CD4-positive, alpha-beta T cell (primary cell): ENCODE measurements at places on chromosomes 6 and 20.

DNA sequence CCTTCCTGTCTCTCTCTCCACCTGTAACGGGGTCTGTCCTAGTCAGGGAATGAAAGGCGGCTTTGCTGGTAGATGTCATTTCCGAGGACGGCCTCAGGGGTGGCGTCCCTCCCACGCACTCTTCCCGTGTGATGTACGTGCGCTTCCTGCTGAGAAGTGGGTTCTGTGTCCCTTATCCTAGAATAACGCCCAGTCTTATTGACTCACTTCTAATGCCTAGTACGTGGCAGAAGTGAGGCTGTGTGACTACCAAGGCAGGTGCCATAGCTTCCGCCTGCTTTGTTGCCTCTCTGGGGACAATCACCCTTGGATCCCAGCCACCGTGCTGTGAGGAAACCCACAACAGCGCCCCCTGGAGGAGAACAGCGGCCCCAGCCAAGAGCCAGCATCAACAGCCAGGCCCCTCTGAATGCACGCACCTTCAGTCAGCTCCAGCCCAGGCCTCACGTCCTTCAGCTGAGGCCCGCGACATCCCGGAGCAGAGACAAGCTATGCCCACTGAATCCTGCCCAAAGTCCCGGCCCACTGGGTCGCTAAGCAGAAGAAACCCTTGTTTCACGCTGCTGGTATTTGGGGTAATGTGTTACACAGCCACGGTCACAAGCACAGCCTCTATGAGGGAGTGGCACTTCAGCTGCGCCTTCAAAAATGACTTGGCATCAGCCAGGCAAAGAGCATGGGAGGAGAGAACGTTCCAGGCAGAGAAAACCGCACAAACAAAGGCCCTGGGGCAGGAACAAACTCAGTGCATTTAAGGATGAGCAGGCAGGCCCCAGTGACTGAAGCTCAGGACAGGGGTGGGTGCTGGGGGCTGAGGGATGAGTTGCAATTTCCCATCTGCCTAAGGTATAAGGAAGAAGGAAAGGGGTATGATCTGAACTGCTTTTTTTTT is 224.2 kb downstream of the NFATC2 start:
- peak; percentile 46 for DNase-seq

GRCh38 chr20:1667502-1668085 is 10.0 kb upstream of the SIRPG start:
- DNase-seq: no peak

- DNase-seq: no peak
Observed at GRCh38 chr20:62545271-62545670, 69.5 kb upstream of the GATA5 start.

DNA sequence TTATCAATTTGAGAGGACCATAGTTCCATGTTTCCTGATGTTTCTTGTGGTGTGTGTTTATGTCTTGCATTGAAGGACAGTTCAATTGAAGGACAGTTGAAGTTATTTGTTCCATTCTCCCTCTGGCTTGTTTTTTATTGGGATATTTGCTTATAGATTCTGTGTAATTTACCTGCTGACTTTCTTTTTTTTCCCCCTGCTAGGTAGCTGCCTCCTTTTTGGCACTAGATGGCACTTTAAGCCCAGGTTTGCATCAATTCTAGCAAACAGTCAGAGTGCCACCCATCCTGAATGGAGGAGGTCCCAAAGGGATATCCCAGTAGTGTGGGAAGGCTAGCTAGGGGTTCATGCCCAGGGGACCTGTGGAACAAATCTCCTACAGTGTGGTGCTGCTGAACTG is 78.1 kb downstream of the CFAP61 start:
- DNase-seq: no peak

DNA sequence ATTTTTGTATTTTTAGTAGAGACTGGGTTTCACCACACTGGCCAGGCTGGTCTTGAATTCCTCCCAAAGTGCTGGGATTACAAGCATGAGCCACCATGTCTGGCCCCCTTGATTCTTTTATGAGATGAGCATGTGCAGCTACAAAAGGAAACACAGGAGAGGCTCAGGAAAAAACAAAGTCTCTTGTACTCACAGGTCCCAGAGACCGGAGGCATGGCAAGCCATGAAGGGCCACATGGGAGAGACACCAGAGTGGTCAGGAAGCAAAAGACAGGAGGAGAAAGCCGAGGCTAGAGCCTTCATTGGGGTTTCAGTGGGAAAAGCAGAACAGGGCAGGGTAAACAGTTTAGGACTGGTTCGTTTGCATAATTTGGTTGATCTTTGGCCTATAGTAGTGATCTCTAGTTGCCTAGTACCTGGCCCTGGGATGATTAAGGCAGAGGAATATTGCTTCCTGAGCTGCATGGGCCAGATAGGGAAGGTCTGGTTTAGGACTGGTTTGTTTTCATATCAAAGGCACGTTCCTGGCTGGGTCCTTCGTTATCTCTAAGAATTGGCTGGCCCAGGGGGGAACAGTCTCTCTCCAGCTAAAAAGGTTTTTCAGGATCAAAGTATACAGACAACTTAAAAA is 48.2 kb upstream of the PRND start:
- no peak for DNase-seq

GRCh38 chr20:32539817-32540675 is 45.1 kb downstream of the NOL4L start:
- DNase-seq: peak; percentile 64

- no peak for DNase-seq
Observed at GRCh38 chr20:54267483-54268003, 59.7 kb downstream of the PFDN4 start.

- no peak for DNase-seq
Observed at GRCh38 chr6:24387818-24388217, 14.9 kb upstream of the MRS2 start.

- no peak for DNase-seq
Observed at GRCh38 chr6:127907960-127908640, 7.2 kb upstream of the THEMIS start.

- DNase-seq: no peak
Observed at GRCh38 chr6:4611429-4612129, 164.6 kb upstream of the CDYL start.

GRCh38 chr6:104630955-104631354 is 228.8 kb downstream of the HACE1 start:
- no peak for DNase-seq

GRCh38 chr20:38779247-38780097 is 26.0 kb upstream of the PPP1R16B start:
- DNase-seq: no peak

GRCh38 chr6:54646069-54646950 is 200.3 kb upstream of the FAM83B start:
- no peak for DNase-seq

GRCh38 chr6:91155129-91155785 is 568.4 kb upstream of the MAP3K7 start:
- DNase-seq: no peak

- DNase-seq: no peak
Observed at GRCh38 chr6:141704151-141704550, 428.6 kb upstream of the GJE1 start.

GRCh38 chr6:134247231-134247833 is 70.6 kb downstream of the SGK1 start:
- DNase-seq: peak; percentile 50

DNA sequence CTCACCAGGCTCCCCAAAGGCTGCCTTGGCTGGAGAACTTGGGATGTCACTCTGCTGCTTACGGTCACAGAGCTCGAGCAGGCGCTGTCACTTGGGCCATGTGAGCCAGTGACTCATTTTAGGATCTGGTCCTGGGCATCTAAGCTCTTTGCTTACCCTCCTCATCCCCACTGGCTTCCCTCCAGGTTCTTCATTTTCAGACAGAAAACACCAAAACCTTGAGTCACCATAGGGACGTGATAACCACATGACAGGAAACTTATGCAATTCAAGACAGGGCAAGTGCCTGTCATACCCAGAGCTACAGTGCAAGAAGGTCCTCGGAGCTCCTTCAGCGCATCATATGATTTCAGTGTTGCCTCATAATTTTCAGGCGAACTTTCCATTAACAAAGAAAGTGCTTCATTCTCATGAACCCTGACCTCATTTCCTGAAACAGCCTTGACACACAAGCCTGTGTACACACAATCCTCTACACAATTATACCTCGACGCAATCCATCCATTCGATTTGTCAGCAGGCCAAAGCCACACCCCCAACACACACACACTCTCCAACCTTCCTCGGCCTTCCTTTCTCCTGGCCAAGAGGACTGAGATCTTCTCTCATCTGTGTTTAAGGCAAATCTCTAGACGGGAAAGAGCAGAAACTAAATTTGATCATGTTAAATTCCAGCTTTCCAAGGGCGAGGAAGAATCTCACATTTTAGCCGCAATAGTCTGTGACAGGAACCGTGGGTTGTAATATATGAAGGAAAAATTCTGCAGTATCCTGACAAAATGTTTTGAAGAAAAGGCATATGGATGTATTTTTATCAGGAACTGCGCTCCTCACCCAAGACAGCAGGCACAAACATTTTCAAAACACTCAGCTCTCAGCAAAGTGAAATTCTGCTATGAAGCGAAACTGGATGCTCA is 25.3 kb downstream of the TBC1D7 start:
- DNase-seq: peak; percentile 10

DNA sequence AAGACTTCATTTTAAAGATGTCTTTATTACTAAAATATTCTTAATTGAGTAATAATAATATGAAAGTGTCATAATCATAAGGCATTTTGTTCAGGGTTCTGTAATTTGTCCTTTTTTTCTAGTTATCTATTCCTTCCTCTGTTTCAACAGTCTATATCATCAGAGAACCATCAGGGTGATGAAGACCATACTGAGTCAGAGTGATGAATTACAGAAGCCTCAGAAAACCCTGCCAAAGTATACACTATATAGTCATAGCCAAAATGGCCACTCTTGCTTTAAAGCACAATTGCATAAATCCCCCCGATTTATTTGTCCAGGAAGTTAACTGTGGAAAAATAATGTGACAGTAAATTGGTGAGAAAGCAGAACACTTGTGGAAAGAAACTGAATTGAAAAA is 735.0 kb downstream of the EPHA7 start:
- DNase-seq: no peak

GRCh38 chr6:135141728-135142127 is 39.4 kb upstream of the MYB start:
- no peak for DNase-seq

DNA sequence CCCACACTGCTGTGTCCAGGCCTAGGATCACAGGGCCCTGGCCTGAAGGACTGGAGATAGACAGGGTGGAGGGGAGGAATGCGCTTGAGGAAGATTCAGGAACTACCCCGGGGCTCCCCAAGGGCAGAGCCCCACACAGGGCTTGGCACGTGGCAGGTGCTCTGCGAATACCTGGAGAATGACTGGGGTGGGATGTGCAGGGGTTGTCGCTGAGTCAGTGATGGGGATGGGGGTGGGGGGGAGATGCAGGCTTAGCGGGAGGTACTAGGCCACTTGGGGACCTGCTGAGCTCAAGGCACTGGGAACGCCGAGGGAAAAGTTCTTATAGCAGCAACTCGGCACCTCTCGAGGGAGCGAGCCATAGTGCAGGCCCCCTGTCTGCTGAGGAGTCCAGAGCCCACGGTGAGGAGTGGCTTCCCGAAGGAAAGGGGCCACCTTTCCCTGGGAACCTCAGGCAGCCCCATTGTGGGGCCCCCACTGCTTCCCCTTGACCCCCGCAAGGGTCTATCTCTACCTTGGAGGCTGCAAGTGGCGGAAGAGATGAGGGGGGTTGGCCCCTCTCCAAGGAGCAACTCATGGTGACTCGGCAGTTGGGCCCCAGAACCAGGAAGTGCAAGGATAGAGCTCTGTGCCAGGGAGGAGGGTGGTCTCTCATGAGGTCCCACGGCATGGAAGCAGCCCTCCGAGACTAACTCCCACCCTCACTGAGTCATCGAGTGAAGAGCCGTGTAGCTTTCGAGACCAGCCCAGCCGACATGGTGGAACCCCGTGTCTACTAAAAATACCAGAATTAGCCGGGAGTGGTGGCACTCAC is 33.1 kb downstream of the SRC start:
- no peak for DNase-seq

GRCh38 chr6:157647261-157647915 is 175.7 kb upstream of the SNX9 start:
- DNase-seq: no peak

DNA sequence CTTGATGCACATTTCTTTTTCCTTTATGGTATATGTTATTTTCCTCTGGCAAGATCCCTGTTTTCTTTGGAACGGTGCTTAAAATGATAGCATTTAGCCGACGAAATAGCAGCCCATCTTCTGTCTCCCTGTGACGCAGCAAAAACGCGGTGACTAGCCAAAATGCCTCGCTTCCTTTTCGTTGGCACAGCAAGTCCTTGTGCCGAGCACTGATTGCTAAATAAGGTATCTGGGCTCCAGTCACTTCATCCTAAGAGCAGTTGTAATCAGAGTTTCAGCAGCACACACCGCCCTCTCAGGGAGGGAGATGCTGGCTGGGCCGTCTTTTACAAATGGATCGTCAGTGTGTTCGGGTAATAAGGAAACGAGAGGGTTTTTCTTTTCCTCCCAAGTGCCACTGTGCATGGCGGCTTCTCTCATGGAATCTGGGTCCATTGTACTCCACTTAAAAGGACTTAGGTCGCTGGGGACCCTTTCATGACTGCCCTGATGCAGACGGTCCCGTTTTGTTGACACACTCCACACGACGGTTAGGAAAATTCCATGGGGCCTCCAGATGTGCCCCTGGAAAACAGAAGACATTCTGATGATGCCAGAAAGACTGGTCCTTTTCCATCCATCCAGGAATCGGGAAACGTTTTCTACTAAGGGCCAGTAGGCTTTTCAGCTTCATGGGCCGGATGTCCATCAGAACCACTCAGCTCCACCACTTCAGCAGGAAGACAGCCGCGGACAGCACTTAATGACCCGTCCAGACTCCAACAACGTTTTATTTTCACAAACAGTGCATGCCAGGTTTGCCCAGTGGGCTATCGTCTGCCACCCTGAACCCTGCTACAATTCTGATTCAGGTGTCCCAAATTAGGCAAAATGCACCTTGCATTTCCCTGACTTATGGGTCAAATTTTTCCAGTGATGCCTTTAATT is 185.5 kb downstream of the CDH4 start:
- no peak for DNase-seq

DNA sequence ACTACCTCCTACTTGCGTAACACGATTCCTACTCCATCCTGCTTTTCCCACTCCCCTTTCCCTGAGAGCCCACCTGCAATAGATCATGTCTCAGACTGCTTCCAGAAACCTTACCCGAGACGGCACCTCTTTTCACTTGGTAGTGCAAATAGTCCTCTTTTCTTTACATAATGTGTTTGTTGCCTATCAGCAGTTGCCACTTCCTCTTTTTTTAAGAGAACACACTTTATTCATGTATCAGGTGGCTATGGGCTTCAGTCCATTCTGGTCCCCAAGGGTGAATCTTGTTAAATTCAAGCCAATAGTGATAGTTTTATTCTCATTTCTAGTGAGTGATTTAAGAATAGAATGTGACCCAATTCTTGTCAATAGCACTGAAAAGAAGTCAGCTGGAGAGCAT is 57.7 kb upstream of the FERMT1 start:
- DNase-seq: no peak

- peak; percentile 56 for DNase-seq
Observed at GRCh38 chr6:105424175-105424783, 21.4 kb upstream of the PREP start.

DNA sequence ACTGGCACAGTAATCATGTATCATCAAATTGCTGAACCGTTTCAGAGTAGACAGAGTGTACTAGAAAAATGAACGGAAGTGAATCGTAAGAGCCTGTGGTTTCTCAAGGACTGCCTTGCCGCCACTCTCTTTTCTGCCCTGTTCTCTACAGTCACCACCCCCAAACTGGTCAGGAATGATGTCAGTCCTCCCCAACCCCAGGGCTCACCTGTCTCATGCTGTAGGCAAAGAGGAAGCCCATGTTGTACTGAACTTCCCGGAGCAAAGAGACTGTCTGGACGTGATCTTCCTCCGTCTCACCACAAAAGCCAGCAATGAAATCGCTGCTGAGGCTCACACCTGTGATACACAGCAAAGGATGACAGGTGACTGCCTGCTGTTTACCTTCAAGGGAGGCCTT is 31.0 kb downstream of the CDK5RAP1 start:
- peak; percentile 54 for DNase-seq
